ENCODE measurements at places on chromosomes 16 and 17. TPM values are rescaled to one million over a fixed set of nuclear protein-coding genes. Genes with fewer than 3 reads are reported as not detected.

Gene C17orf67
- 0.51 TPM for total RNA-seq

Gene TMEM235
- total RNA-seq, result not detected

Gene PITPNM3
- 0.92 TPM for total RNA-seq

Gene FOXC2
- total RNA-seq, result 7.0 TPM

Gene TMEM114
- not detected for total RNA-seq

Gene KRT12
- not detected for total RNA-seq

Gene RRAD
- not detected for total RNA-seq

Gene TBC1D10B
- 59.8 TPM for total RNA-seq

Gene PERCC1
- not detected for total RNA-seq

Gene MYL11
- total RNA-seq, result not detected
